Activated T-helper 2 cell treated with anti-CD3 and anti-CD28 coated beads, Interferon-gamma antibody, Interleukin-2, Interleukin-4, amounts not matched to agents 10 μg/mL and 5 μg/mL and 100 μg/mL, durations not matched to agents 14 hours and 24 hours and 36 hours (primary cell): ENCODE measurements at places on chromosomes 3 and 15. TPM values are rescaled to one million over a fixed set of nuclear protein-coding genes. Genes with fewer than 3 reads are reported as not detected.

C3orf22 gene
- not detected in 2 replicates for total RNA-seq

XYLB gene
- 8.6 and 11.8 TPM in 2 replicates for total RNA-seq

BFSP2 gene
- not detected in 2 replicates for total RNA-seq

SLC41A3 gene
- total RNA-seq: 13.1 and 14.7 TPM in 2 replicates

- H3K27ac ChIP-seq: no peak overlapping the region
- no peaks in the 10 kb centered on the region for H3K27me3 ChIP-seq
- H3K36me3 ChIP-seq: peaks cover 51% of the 10 kb centered on the region
- no peak overlapping the region for H3K4me3 ChIP-seq
- H3K4me1 ChIP-seq: peaks cover 19% of the 10 kb centered on the region
These were observed 6.5 kb downstream of the METTL6 start for GRCh38 chr3:15420871-15421270.

DNA sequence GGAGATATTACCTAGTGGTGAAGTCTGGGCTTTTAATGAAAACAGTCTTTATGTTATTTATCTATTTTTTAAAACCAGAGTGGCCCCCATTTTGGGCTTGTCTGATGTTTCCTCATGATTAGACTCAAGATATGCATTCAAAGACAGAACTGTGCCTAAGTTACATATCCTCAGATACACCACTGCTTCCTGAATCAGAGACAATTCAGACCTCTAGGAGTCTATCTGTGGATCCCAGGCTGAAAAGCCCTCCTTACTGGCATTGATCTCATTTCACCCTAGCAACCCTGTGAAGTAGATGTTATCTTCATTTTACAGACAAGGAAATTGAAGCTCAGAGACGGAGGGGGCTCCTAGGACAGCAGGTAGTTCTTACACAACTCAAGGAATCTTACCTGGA, 16.8 kb upstream of the TGM5 start:
- DNase-seq: no peak
- peaks cover 7% of the 10 kb centered on the region for H3K27me3 ChIP-seq
- H3K27ac ChIP-seq: no peak overlapping the region
- H3K4me1 ChIP-seq: peaks cover 2% of the 10 kb centered on the region

- no peak overlapping the region for H3K27ac ChIP-seq
- H3K4me1 ChIP-seq: no peaks in the 10 kb centered on the region
- H3K36me3 ChIP-seq: no peaks in the 10 kb centered on the region
- H3K4me3 ChIP-seq: no peak overlapping the region
- H3K27me3 ChIP-seq: no peaks in the 10 kb centered on the region
These were observed 176.6 kb downstream of the PYDC2 start for GRCh38 chr3:191637611-191638010.

NUP210 gene
- total RNA-seq: 143 and 148 TPM in 2 replicates

DNA sequence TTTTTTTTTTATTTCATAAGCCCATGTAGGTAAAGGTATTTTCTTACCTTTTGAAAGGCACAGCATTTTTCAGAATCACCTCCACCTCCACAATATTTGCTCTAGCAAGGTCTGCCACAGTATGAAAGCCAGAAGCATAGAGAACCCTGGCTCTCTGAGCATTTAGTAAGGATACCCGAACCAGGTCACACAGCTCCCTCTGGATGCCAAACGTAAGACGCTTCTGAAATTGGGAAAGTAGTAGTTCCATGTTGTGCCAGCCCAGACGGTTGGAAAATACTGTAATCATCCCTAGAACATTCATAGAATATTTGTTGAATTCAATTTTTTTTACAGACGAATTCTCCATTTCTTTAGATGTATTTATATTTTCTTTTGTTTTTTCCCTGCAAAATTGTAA, 52.4 kb downstream of the POLQ start:
- peaks cover 64% of the 10 kb centered on the region for H3K36me3 ChIP-seq
- no peak overlapping the region for H3K27ac ChIP-seq
- no peak overlapping the region for H3K4me3 ChIP-seq
- no peaks in the 10 kb centered on the region for H3K4me1 ChIP-seq

PRR20G gene
- total RNA-seq: not detected in 2 replicates

DNA sequence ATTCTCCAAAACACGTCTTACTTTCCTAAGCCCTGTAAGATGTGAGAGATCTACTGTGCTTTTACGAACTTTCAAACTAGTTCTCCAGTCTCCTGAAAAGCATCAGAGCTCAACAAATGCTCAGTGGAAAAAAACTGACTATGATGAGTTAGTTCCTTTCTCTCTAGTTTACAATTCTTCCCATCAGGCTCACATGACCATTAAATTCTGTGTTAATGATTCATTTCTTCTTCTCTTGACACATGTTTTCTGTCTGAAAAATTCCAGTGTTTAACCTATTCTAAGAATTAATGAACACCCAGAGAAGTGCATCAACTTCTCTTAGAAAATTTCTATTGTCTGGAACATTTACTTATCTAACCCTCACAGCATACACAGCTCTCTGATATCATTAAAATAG, 844.3 kb downstream of the SI start:
- no peaks in the 10 kb centered on the region for H3K27me3 ChIP-seq
- no peak for DNase-seq
- no peaks in the 10 kb centered on the region for H3K4me1 ChIP-seq
- H3K4me3 ChIP-seq: no peak overlapping the region
